Colonic mucosa (tissue), 4 donors: ENCODE measurements at places on chromosomes 6 and 20. TPM values are rescaled to one million over a fixed set of nuclear protein-coding genes. Genes with fewer than 3 reads are reported as not detected.

The FNDC11 gene
- total RNA-seq: 0.69 TPM

The ECHDC1 gene
- 56.1 TPM for total RNA-seq

The HNF4A gene
- 346 TPM for total RNA-seq

DNA sequence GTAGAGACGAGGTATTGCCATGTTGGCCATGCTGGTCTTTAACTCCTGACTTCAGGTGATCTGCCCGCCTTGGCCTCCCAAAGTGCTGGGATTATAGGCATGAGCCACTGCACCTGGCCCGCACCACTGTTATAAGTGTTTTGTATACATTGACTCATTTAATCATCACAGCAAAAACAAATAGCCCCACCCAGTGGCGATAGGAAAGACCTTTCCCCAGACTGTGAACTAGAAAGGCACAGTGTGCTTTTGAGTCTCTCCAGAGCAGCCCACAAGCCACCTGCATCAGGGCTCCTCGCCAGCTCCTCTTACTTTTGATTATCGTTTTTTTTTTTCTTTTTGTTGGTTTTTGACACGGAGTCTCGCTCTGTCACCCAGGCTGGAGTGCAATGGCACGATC lies 27.9 kb upstream of the ZFP64 start:
- DNase-seq: peak; percentile 29

GRCh38 chr20:15942130-15942529 lies 631.1 kb downstream of the KIF16B start:
- no peak for DNase-seq

GRCh38 chr6:55069132-55069781 lies 105.1 kb upstream of the HCRTR2 start:
- peak; percentile 67 for DNase-seq
